ENCODE measurements at places on chromosomes 11 and 22.

GRCh38 chr22:48891688-48892577 is 935.7 kb downstream of the BRD1 start:
- no peak for DNase-seq

- DNase-seq = no peak
These were observed 4.9 kb upstream of the TTLL1 start for GRCh38 chr22:43094085-43094484.

DNA sequence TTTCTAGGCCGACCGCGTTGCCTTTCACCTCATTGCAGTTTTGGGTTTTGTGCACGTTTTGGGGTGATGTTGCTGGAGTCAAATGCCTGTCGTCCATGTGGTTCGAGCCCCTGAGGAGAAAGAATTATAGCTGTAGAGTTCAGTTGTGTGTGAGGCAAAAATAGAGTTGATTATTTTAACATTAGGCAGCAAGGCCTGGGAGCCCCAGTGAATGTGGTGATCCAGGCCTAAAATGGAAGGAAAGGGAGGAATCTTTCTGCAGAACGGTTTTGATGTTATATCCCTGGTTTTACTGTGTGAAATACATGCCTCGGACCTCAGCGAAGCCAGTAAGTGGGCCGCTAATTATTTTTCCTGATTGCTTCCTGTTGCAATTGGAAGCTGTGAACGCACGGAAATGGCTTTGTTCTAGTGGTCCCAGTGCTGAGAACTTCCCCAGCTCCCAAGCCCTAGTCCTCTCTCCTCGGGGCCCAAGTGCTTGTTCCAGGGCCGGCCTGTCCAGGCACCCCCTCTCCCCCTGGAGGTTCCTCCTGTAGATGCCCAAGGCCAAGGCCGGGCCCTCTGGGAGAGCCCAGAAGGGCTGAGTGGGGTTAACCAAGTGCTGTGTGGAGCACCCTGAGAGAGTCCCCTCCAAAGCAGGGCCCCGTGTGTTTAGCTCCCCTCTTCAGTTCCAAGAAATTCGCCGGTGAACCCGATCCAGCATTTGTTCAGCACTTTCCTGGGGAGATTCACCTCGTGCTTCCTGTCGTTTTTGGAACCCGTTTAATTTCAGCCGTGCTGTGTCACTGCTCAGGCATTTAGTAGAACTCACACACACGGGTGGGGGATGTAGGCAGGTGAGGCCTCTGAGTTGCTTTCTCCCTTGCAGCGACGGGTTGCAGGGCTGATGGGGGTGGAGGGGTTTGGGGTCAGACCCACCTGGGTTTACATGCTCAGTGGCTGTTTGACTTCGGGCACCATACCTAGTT is 2.1 kb downstream of the LRP5 start:
- no peak for DNase-seq

GRCh38 chr11:129386795-129387397 is 11.2 kb downstream of the BARX2 start:
- DNase-seq = no peak

DNA sequence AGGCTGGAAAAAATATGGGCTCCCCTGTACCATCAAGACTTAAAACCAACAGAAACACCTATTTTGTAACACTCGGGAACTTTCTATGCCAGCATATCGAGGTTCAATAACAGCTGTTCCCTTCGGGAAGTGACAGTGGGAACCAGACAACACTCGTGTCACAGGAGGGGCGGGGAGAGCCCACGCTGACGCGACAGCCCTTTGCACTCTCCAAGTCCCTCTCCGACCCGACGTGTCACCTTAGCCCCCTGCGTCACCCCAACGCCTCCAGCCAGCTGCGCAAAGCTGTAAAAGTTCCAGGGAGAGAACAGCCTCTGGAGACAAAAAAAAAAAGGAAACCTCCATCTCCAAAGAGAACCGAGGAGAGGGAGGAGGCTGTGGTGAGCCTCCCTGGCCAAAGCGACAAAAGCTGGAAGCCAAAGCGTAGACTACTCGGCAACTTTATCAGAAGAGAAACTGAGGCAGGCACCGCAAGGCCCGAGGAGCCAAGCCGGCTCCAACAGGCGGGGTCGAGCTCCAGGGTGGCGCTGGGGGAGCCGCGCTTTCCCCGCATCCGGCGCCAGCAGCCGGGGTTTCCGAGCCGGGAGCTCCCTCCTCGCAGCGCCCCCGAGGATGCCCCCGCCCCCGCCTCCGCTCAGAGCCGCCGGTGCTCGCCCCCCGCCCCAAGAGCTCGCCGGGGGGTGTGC is 751 bp downstream of the ARFGAP3 start:
- peak; percentile 31 for DNase-seq

DNA sequence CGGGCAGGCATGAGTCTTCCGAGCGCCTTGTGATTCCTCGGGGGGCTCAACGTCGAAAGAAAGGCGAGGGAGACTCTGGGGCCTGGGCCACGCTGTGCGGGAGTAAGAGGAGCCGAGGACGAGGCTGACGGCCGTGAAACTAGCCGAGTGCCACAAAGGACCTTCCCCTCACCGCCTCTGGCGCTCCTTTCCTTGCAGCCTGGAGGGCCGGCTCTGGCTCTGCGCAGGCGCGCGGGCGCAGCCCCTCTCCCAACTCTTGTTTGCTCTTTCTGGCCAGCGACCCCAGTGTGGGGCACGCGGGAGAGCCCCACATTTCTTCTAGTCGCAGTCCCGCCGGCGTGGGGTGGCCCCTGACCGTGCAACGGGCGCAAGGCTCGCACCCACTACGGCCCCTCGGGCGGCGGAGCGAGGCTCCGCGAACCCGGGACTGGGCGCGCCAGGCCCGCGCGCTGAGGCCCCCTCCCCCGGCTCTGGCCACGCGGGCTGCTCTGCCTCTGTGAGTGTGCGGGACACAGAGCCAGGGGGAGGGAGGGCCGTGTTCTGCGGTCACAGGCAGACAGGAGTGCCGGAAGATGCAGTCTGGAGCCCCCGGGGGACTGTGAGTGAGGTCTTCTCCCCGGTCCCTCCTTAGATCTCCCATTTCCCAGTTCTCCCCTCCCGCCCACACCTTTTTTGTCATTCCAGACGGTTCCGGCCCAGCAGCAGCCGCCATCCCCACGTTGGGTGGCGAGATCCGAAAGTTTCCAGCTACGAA is 1.0 kb upstream of the TOB2 start:
- DNase-seq = no peak

DNA sequence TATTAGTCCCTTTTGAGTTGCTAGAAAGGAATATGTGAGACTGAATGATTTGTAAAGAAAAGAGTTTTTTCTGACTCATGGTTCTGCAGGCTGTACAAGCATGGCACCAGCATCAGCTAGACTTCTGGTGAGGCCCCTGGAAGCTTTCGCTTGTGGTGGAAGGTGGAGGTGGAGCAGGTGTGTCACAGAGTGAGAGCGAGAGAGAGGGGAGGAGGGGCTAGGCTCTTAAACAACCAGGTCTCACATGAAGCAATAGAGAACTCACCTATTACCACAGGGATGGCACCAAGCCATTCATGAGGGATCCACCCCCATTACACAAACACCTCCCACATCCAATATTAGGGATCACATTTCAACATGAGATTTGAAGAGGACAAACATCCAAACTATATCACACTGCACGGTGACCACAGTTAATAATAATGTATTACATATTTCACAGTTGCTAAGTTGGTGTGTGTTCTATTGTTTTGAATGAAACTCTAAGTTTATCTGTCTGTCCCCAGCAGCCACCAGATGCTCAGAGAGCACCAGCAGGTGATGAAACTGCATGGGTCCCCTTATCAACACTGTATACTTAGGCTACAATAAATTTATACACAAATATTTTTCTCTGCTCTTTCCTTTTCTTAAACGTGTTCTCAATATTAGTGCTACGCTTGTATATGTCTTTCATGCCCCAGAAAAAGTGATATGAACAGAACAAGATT is 14.1 kb downstream of the ZFP91 start:
- no peak for DNase-seq

DNA sequence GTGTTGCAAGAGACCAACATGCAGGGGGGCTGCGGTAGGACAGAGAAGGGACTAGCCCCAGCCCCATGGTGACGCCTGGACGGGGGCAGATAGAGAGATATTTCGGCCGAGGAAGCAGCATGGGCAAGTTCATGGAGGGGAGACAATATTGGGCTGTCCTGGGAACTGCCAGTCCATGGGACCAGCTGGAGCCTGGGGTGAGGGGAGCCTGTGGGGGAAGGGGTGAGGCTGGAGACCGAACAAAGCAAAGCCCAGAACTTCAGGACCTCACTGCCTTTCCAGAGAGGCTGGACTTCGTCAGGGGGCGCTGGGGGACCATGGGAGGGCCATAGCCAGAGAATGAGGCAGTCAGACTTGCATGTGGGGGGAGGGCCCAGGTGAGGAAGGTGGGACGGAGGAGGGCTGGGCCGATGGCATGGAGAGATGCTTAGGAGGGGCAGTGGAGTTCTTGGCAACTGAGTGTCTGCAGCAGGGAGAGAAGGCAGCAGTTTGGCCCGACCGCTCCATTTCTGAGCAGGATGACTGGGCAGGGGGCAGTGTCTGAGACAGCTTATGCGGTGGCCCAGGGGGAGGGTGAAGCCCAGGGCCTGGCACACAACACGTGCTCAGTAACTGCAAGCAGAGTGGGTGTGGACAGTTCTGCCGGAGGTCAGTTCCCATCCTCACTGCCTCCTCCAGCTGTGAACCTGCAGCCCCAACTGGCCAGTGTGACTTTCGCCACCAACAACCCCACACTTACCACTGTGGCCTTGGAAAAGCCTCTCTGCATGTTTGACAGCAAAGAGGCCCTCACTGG is 712 bp downstream of the UPK3A start:
- no peak for DNase-seq

DNA sequence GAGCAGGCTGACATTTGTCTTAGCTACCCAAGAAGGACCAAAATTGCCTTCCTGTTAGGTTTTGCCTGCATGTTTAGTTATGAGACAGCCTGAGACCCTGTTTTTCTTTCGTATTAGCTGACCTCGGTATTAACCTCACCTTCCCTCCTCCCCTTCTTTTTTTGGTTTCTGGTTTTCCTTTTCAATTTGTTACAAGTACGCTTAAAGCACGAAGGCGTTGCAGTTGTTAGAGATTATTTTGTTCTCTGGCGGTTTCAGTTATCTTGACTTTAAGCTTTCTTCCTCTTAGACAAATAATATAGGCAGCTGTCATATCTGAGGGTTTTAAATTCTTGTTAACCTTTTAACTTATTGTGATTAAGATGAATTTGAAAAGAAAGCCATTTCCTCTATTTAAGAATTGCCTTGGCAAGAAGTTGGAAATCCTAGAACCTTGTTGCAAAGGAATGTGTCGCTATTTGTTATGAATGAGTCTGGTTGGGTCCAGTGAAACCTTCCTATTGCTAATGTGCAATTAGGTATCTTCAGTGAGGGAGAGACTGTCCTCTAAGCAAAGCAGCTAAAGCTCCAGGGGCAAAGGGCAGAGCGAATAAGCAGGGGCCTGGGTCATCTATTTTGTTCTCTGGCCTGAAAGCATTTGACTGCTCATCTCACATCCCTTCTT is 45.7 kb downstream of the PACS1 start:
- no peak for DNase-seq

- no peak for DNase-seq
These were observed 4.6 kb upstream of the CABP7 start for GRCh38 chr22:29715240-29715639.

- DNase-seq = no peak
These were observed 22.7 kb downstream of the OOSP3 start for GRCh38 chr11:59901306-59901705.

DNA sequence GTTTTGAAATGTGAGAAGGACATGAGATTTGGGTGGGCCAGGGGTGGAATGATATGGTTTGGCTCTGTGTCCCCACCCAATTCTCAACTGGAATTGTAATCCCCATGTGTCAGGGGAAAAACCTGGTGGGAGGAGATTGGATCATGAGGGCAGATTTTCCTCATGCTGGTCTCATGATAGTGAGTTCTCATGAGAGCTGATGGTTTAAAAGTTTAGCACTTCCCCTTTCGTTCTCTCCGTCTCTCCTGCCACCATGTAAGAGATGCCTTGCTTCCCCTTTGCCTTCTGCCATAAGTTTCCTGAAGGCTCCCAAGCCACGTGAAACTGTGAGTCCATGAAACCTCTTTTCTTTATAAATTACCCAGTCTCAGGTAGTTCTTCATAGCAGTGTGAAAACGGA is 113.5 kb downstream of the FCHSD2 start:
- DNase-seq = no peak

- DNase-seq = no peak
These were observed 61.3 kb downstream of the RTL6 start for GRCh38 chr22:44436736-44437135.

GRCh38 chr22:32232191-32232830 is 22.8 kb downstream of the SLC5A4 start:
- DNase-seq = no peak

DNA sequence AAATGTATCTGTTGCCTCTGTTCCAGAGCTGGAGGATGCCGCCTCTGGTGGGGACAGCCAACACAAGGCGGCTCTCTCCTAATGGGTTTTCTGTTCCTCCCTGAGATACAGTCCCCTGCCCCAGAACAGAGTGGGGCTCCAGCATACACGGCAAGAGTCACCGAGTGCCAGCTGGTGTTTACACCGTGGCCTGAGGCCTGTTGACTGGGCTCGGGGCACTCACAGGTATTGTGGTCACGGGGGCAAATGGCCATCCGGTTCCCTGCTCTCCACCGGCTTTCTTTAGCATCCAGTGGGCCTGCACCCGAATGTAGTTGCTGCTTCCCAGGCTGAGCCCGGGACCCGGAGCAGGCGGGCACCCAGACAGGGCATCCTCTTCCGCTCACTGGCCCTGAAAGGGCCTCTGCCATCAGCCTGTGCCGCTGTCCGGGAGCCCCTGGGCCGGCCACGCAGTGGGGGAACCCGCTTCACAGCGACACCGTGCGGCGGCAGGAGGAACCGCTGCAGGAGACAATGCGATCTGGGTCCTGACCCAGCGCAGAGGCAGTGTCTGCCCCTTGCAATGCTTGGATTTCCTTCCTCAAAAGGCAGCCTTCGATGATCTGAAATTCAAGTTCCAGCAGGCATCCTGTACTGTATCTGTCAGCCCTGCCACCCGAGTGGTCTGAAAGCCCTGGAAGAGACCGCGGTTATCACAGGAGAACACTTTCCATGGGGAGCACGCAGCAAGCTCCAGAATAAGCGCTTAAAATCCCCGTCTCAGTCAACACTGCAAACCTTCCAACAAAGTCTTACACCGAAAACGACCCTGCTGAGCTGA is 859 bp upstream of the KRTAP5-5 start:
- peak; percentile 35 for DNase-seq

- no peak for DNase-seq
These were observed 488.3 kb upstream of the ANO5 start for GRCh38 chr11:21704539-21704938.

DNA sequence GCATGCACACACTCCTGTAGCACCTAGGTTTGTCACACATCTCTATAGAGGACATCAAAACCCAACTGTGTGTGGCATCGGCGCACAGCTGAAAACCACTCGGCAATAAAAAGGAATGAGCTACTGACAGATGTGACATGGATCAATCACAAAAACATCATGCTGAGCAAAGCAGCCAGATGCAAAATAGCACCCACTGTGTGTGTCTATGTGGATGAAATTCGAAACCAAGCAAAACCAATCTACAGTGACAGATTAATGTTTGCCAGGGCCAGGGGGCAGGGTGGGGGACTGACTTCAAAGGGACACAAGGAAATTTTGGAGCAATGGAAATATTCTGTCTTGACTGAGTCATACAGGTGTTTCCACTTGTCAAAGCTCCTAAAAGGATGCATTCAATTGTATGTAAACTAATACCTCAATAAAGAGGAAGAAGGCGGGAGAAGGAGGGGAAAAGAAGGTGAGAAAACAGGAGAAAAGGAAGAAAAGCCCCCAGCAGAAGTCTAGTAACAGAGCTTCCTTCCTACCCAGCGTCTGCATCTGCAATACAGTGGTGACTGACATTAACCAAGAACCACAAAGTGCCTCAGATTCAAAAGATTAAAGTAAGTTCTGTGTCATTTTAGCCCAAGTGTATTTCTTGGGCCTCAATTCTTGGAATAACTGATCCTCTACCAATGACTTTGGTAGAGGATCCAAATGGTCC is 49.8 kb downstream of the PACSIN2 start:
- DNase-seq = no peak

All from stimulated activated CD8-positive, alpha-beta memory T cell treated with anti-CD3 and anti-CD28 coated beads, Interleukin-4, amount 100 ng/mL, for 1 hour (primary cell).